Right atrium auricular region (tissue), 2 donors: ENCODE measurements at places on chromosomes 2 and 18. TPM values are rescaled to one million over a fixed set of nuclear protein-coding genes. Genes with fewer than 3 reads are reported as not detected.

- no peaks in the 10 kb centered on the region for H3K27me3 ChIP-seq
- H3K4me1 ChIP-seq, result no peaks in the 10 kb centered on the region
- H3K27ac ChIP-seq, result peak overlapping the region; percentile 57
- no peak for DNase-seq
Measured at GRCh38 chr2:38106405-38107094, 30.6 kb upstream of the CYP1B1 start.

Gene TCF23
- total RNA-seq, result not detected

DNA sequence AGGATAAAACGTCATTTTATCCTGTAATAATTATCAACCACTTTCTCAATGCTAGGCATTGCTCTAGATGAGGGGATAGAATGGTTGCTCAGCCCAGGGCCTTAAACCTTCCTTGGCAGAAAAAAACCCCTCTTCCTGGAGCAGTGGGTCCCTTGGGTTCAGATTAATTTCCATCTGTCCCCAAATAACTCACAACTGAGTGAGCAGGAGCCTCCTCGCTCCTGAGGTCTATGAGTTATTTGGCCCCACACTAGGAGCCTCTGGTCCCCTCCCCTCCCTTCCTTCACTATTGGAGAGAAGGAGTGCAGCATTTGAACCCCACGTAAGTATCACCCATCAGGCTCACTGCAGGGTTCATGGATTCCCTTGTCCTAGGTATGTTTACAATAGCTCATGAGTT, 157.5 kb upstream of the FHL2 start:
- no peaks in the 10 kb centered on the region for H3K27me3 ChIP-seq
- H3K4me1 ChIP-seq, result no peaks in the 10 kb centered on the region
- H3K27ac ChIP-seq, result no peak overlapping the region
- DNase-seq, result no peak
- no peak overlapping the region for H3K4me3 ChIP-seq

Gene SERPINB11
- total RNA-seq, result not detected

GRCh38 chr2:161048317-161048716, 111.9 kb upstream of the TANK start:
- no peaks in the 10 kb centered on the region for H3K27me3 ChIP-seq
- H3K36me3 ChIP-seq, result no peaks in the 10 kb centered on the region
- H3K27ac ChIP-seq, result no peak overlapping the region
- no peak for DNase-seq
- no peak overlapping the region for H3K4me3 ChIP-seq
- no peaks in the 10 kb centered on the region for H3K4me1 ChIP-seq

GRCh38 chr2:213496226-213496625, 212.0 kb downstream of the SPAG16 start:
- H3K4me3 ChIP-seq, result no peak overlapping the region
- H3K27ac ChIP-seq, result no peak overlapping the region
- H3K4me1 ChIP-seq, result no peaks in the 10 kb centered on the region
- no peaks in the 10 kb centered on the region for H3K27me3 ChIP-seq
- no peaks in the 10 kb centered on the region for H3K36me3 ChIP-seq
- no peak for DNase-seq

DNA sequence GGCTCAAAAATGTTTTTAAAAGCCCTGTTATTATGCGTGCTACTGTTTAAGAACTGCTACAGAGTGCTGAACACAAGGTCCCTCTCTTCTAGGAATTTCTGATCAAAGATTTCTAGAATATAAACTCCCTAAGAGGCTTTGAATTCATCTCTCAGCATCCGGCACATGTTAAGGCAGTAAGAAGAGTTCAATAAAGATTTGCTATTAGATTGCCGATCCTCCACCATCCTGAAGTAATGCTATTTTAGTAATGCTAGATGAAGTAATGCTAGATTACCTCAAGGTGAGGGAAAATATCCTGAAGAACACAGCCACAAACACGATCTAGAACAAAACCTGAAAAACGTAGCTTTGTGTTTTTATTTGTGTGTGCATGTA, 949 bp upstream of the MYL12B start:
- peak overlapping the region; percentile 96 for H3K4me3 ChIP-seq
- no peaks in the 10 kb centered on the region for H3K27me3 ChIP-seq
- no peaks in the 10 kb centered on the region for H3K4me1 ChIP-seq
- H3K27ac ChIP-seq, result peak overlapping the region; percentile 96
- no peak for DNase-seq

- H3K4me3 ChIP-seq, result no peak overlapping the region
- no peaks in the 10 kb centered on the region for H3K27me3 ChIP-seq
- no peak for DNase-seq
Measured at GRCh38 chr2:13106302-13106701, 389.6 kb downstream of the TRIB2 start.

Gene FN1
- 369 TPM for total RNA-seq

Gene DAW1
- total RNA-seq, result not detected

Gene ALPI
- not detected for total RNA-seq

DNA sequence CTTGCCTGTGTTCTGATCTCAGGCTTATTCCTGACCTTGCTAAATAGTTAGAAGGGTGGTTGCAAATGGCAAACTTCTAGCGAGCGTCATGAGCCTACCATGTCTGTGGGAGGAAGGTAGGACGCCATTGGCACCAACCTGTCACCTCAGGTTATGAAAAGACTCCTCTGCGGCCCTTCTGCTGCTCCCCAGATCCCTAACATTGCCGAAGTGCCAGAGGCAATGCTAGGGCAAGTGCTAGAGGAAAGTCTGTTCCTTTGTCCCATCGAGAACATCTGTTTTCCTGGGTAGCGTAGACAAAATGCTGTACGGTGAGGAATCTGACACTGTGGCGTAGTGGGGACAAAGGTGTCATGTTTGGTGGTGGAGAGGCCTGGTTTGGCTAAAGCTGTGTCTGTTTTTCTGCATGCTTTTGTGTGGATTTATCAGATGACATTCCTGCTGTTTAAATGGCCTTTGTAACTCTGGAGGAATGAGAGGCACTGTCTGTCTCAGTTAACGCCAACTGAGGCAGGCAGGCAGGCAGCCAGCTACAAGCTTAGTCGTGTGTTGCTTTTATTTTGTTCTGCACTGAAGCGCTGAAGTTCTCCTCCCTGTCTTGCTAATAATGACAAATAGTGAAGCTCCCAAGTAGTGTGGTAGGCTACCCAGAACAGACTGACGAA, 94.1 kb downstream of the PRPF40A start:
- no peak overlapping the region for H3K4me3 ChIP-seq
- no peak overlapping the region for H3K27ac ChIP-seq
- no peak for DNase-seq
- peaks cover 4% of the 10 kb centered on the region for H3K36me3 ChIP-seq
- no peaks in the 10 kb centered on the region for H3K4me1 ChIP-seq

Gene CYP27A1
- 23.4 TPM for total RNA-seq

DNA sequence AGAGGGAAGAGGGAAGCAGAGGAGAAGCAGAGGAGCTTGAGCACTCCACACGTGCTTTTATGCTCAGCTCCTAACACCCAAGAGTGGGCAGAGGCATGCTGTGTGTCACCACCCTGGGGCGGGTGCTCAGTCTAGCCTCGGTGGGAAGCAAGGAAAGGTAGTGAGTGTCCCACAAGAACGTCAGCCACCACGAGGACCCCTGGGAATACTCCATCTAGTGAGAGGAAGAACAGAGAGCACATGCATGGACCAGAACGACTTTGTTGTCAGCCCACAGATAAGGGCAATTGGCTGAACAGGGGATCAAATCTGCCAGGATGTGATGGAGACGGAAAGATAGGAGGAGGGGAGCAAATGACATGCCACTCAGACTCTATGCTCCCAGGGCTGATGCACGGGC, 83.4 kb downstream of the XDH start:
- peaks cover 3% of the 10 kb centered on the region for H3K4me1 ChIP-seq
- H3K27me3 ChIP-seq, result no peaks in the 10 kb centered on the region
- no peak for DNase-seq
- no peaks in the 10 kb centered on the region for H3K36me3 ChIP-seq
- no peak overlapping the region for H3K4me3 ChIP-seq

DNA sequence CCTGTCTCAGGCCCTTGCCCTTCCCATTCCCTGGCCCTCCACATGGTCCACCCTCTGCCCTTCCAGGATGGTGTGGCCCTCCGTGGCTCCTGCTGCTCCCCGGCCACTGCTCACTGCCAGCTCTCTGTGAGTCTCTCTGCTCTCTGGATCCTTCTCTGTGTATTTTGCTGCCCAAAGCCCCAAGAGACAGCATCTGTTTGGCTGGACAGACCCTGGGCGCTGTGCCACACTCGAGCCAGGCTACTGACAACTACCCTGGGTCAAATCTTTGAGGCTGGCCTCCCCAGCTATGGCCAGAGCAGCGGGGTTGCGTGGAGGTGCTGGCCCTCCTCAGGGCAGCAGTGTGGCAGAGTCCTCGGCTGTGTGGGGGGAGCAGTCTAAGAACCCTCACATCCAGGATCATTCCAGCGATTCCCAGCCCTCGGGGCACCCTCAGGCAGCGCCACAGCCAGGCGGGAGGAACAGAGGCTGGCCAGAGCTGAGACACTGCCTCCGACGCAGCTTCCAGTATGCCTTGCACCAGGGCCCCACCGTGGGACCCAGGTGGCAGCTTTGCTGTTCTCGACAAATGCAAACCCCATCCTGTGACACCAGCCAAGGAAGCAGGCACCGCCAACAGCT, 139.4 kb upstream of the GLI2 start:
- no peaks in the 10 kb centered on the region for H3K36me3 ChIP-seq
- no peak overlapping the region for H3K4me3 ChIP-seq

DNA sequence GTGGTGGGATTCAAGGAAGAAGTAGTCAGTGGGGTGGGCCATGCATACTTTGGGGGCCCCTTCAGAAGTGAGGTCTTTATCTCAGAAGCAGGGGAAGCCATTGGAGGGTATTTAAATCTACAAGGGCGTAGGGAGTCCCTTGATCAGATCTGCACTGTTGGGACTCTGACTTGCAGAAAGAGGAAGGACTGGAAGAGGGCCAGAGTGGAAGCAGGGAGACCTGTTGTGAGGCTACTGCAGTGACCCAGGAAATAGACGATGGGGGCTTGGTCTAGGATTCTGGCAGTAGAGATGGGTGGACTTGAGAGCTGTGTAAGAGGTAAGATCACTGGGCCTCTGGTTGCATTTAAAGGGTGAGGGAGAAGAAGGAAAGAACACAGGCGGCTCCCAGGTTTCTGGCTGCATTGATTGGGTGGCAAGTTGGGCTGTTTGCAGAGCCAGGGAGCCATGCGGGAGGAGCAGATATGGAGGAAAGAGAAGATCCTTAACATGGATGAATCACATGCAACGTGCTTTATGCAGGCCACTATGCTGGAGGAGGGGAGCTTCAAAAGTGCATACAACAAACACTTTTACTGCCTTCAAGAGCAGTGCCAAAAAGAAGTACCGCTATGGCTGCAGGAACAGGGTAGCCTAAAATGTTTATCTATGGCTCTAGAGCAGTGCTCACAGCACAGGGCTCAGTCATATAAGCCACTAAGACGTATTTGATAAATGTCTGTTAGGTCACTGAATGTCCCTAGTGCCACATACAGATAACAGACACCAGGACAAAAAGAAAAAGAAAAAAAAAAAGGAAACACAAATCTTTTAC, 2.3 kb downstream of the SFXN5 start:
- no peaks in the 10 kb centered on the region for H3K36me3 ChIP-seq
- H3K4me3 ChIP-seq, result peak overlapping the region; percentile 74
- DNase-seq, result no peak
- peaks cover 37% of the 10 kb centered on the region for H3K4me1 ChIP-seq

- no peaks in the 10 kb centered on the region for H3K27me3 ChIP-seq
- peaks cover 11% of the 10 kb centered on the region for H3K4me1 ChIP-seq
- H3K36me3 ChIP-seq, result no peaks in the 10 kb centered on the region
Measured at GRCh38 chr2:107542314-107542740, 284.4 kb upstream of the RGPD4 start.

Gene SIX3
- total RNA-seq, result not detected

- DNase-seq, result no peak
- H3K27me3 ChIP-seq, result peaks cover 14% of the 10 kb centered on the region
- no peaks in the 10 kb centered on the region for H3K36me3 ChIP-seq
- no peak overlapping the region for H3K27ac ChIP-seq
- H3K4me3 ChIP-seq, result peak overlapping the region; percentile 21
Measured at GRCh38 chr18:4454537-4455112, 482 bp downstream of the DLGAP1 start.

DNA sequence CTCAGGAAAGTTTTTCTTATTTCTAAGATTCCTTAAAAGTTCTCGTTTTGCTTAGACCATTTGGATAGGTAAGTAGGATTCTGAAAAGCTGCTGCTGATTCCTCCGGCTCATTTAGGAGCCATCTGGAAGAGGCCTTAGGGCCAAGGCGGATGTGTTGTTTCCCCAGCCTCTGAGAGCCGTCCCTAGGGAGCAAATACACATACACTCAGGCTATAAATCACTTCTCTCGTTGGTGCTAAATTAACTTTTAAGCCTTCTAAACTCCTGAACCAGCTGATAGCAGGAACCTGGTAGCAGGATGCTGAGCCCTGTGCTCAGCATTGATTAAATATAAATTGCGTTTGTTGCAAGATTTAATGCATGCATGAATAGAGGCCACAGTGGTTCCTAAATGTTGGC, 109.8 kb downstream of the ADCYAP1 start:
- DNase-seq, result no peak
- no peak overlapping the region for H3K27ac ChIP-seq
- H3K36me3 ChIP-seq, result no peaks in the 10 kb centered on the region
- no peaks in the 10 kb centered on the region for H3K27me3 ChIP-seq

Gene VSNL1
- total RNA-seq, result 41.7 TPM

Gene NOSTRIN
- total RNA-seq, result 34.3 TPM

Gene UGT1A10
- not detected for total RNA-seq

- H3K4me1 ChIP-seq, result no peaks in the 10 kb centered on the region
- H3K36me3 ChIP-seq, result no peaks in the 10 kb centered on the region
- H3K27me3 ChIP-seq, result no peaks in the 10 kb centered on the region
- no peak overlapping the region for H3K27ac ChIP-seq
- H3K4me3 ChIP-seq, result no peak overlapping the region
Measured at GRCh38 chr18:37741032-37741623, 175.5 kb upstream of the CELF4 start.

Gene LAMA1
- 0.15 TPM for total RNA-seq

- H3K27me3 ChIP-seq, result no peaks in the 10 kb centered on the region
- DNase-seq, result no peak
- no peaks in the 10 kb centered on the region for H3K4me1 ChIP-seq
- H3K36me3 ChIP-seq, result no peaks in the 10 kb centered on the region
- H3K27ac ChIP-seq, result no peak overlapping the region
- no peak overlapping the region for H3K4me3 ChIP-seq
Measured at GRCh38 chr2:233118648-233119000, 58.5 kb downstream of the INPP5D start.

Gene WDR33
- total RNA-seq, result 16.1 TPM

DNA sequence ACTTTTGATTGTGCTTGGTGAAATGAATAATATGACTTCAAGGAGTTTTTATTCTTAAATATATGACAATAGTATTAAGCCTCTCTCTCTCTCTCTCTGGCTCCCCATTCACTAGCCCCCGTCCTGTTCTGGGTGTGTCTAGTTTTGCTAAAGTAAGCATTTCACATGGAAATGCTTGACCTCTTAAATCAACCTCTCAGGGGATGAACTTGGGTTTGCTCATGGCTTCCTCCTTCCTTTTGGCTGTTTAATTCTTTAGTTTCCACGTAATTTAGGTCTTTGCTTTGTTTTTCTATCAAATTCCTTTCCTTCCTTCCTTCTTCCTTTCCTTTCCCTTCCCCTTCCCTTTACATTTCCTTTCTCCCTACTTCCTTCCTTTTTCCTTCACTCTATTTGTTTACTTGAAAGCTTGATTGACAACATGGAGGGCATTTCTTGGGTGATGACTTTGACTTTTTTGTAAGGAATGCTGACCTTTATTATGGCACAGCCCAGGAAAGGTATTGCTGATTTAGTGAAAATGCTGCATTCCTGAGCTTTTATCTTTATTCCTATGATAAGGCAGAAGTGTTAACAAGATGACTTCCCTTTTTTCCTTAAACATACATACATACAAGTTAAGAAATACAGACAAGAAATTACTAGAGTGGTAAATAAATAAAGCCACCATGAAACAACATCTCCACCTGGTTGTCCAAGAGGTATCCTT, 3.6 kb downstream of the DPP4 start:
- no peaks in the 10 kb centered on the region for H3K36me3 ChIP-seq
- no peaks in the 10 kb centered on the region for H3K27me3 ChIP-seq
- no peak overlapping the region for H3K27ac ChIP-seq
- no peak overlapping the region for H3K4me3 ChIP-seq
- H3K4me1 ChIP-seq, result peaks cover 8% of the 10 kb centered on the region
- no peak for DNase-seq
